ENCODE measurements at places on chromosomes 12 and 14.

- DNase-seq = no peak
Measured at GRCh38 chr14:93957751-93958566, 18.4 kb downstream of the ASB2 start.

DNA sequence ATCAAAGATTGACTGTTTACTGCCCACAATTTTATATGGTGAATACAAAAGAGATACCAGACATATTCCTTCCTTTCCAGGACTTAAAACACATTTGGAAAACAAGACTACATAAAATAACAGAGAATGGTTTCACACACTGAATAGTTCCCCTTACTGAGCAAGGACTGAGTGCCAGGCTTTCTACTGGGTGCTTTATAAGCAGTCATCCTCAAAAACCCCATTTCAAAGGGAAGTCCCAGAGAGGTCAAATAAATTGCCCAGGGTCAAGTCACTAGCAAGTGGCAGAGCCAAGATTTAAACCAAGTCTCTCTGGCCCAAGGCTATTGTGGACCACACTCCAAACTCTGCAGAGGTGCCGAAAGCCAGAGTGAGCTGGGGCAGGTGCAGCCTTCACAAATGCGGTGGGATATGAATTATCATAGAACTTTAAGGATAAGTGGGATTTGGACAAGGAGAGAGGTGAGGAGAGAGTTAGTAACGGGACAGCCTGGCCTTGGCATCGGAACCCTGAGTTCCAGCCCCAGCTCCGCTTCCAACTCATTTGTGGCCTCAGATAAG is 9.1 kb upstream of the RPAP3 start:
- DNase-seq = no peak

DNA sequence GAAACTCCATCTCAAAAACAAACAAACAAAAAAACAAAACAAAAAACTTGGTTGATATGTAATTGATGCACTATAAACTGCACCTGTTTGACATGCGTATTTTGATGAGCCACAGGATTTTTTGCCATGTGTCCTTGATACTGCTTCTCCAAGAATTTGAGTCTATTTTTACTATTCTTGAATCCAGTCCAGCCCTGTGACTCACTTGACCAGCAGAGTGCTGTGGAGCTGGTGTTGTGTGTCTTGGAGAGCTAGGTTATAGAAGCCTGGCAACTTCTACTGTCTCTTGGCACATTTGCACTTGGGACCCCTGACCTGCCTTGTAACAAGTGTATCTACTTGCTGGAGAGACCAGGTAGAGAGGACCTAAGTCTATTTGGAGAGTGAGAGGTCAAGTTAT is 52.0 kb downstream of the KLRG1 start:
- DNase-seq = no peak

GRCh38 chr12:101935890-101936746 is 58.7 kb downstream of the DRAM1 start:
- DNase-seq = peak; percentile 61

DNA sequence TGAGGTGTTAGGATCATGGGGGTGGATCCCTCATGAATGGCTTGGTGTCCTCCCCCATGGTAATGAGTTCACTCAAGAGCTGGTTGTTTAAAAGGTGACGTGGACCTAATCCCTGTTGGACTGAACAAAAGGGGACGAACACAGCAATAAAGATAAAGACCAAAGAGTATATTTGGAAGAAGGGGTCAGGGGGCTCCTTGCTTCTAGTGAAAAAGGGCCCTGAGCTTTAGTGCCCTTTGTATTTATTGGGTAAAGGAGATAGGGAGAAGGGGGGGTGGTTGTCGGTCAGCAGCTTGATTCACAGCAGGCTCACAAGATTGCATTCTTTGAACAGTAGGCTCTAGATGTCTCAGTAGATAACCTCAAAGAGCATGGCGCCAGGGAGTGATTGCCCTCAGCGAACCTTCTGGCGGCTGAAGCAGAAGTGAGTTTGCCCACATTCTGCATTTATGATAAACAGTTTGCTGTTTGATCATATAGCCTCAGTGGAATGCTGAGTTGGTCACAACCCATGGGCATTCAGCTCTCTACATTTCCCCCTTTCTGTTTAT is 25.9 kb upstream of the MAPKAPK5 start:
- DNase-seq = no peak
